ENCODE measurements at places on chromosomes 1 and 21.

DNA sequence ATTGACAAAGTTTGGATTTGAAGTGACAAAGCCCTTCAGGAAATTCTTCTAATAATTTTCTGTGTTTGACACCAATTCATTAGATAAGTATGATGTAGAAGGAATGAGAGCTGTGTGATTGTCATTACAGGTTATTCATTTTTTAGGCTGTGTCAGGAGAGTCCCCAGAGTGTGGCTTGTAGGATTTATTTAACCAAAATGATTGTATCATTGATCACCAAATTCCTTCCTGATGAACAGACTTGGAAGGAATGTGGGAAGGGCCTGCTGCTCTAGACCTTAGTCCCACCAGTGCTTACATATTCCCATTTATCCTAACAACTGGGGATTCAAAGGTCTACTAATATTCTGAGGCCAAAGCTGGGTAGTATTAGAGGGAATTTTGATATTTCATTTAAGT lies 383.3 kb upstream of the KAZN start:
- DNase-seq, result no peak

DNA sequence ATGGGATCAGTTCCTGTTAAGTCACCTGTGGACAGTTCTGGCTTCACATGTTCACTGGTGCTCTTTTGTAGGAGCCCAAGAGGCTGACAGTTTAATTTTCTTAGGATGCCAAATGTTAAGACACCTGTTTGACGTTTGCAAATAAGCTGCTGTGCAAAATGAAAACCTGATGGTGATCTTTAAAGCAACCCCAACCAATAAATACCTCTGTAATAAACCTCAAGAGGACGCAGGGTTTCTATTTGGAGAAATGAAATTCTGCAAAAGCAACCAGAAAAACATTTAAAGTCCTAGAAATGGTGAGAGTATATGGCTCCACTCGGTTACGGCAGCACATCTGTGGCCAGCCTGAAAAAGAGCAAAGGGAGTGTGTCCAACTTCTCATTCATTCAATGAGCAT lies 5.7 kb upstream of the RHEX start:
- DNase-seq, result no peak

DNA sequence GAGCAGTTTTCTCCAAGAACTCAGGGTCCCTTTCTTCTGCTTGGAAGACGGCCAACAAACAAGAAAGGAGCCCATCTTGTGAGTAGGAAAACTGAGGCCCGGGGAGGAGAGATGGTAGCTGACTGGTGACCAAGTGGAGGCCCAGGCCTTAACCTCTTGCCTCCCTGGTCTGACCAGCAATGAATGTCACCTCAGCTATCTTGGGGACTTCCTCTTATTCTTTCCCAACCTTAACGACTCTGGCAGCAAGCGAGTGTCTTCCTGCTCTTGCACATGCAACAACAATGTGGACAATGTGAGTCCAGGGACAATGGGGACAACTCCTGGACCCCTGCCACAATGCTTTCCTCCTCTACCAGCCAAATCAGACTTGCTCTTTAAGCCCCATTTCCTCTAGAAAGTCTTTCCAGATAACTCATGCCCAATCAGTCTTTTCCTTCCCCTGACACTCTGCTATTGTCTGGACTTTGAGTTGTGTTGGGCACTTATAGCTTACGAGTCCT lies 12.6 kb downstream of the HSPG2 start:
- DNase-seq, result no peak

- DNase-seq, result no peak
Measured at GRCh38 chr1:214542275-214543199, 8.9 kb downstream of the PTPN14 start.

DNA sequence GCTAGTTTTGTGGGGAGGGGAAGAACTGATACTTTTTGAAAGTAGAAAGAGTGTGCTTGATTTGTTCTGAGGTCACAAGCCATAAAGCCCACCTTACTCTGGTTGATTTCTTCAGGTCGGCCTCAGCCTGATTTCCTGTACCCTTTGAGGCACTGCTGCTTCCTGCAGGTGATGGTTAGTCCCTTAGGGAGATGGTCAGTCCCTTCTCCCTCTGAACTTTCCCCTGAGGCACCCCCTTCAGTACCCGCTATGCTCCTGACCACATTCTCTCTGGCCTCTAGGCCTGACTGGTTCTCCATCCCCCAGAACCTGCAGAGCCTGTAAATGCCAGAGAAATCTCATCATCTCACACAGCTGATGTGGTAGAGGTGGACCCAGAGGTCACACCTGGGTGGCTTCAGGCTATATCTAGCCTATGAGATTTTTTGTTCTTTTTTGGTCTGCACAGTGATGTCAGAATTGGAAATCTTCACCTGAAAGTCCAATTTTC lies 15.0 kb upstream of the ID3 start:
- no peak for DNase-seq

GRCh38 chr1:74785944-74786343 lies 53.0 kb downstream of the TYW3 start:
- DNase-seq, result no peak

- no peak for DNase-seq
Measured at GRCh38 chr1:97745912-97746311, 174.9 kb downstream of the DPYD start.

- DNase-seq, result no peak
Measured at GRCh38 chr1:164668491-164669400, 109.8 kb downstream of the PBX1 start.

GRCh38 chr1:165661703-165662102 lies 30.7 kb downstream of the MGST3 start:
- no peak for DNase-seq

GRCh38 chr21:20013851-20014250 lies 984.4 kb upstream of the NCAM2 start:
- DNase-seq, result no peak

- DNase-seq, result no peak
Measured at GRCh38 chr1:104884939-104885338, 1135.2 kb downstream of the AMY1C start.

DNA sequence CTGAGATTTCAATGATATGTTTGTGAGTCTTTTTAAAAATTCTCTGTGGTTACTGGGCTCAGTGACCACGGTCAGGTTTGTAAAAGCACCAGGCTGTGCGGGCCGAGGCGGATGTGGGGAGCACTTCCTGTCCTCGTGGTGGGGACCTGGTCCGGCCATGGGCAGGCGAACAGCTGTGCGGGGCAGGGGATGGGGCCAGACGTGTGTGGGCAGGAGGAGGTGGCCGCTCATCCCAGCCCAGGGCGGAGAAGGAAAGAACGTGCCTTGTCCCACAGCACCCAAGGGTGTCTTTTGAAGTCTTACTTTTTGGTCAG lies 5.2 kb upstream of the OXCT2 start:
- no peak for DNase-seq

DNA sequence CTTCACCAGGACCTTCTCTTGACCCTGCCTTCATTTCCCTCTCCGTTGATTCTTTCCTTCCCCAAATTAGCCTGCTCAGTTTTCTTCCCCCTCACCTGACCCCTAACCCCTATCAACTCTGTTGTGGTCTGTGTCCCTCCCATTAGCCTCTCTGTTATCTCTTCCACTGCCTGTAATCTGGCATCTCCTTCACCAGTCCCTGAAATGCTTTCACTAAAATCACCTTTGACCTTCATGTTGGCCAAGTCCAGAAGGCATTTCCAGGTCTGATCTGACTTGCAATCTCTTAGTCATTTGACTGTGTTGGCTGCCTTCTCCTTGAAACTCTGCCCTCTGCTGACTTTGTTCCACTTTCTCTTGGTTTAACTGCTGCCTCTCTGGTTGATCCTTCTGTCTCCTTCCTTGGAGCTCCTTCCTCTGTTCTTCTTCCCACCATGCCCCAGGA lies 28.2 kb downstream of the ATP8B2 start:
- peak; percentile 81 for DNase-seq

DNA sequence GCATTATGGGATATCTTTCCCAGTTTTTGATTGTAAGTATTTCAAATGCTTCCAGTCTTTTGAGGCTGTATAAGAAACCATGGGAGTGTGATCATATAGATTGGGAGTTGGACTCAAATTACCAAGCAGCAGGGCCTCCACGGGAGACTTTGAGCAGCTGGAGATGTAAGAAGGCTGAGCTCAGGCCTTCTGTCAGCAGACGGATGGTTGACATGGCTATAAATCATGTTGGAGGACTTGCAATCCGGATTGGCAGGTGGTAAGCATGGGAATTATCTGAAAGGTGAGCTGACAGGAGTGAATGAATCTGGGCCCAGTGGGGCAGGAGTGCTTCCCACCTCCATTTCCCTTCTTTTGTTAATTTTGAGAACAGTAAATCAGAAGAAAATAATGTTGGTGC lies 83.2 kb upstream of the PPM1J start:
- peak; percentile 60 for DNase-seq

DNA sequence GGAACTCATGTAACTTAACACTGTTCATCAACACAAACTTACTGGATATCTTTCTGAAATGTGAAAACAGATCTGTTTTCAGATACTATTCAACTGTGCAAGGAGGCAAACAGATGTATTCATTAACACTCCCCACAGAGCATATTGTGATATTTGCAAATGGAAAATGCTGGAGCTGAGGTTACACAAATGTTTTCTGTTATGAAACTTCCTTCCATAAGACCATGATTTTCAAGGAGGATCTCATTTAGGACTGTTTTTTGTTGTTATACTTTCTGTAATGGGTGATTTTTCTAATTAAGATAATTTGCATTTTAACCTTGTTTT lies 56.1 kb downstream of the GABPA start:
- DNase-seq, result no peak

Data from large intestine (tissue), 12 donors.